ENCODE measurements at places on chromosomes 16 and 17.
A peak's percentile ranks its signal among the peaks of the same experiment; 100 is the strongest.

- no peak for DNase-seq
Measured at GRCh38 chr17:82993005-82993404, 86.4 kb upstream of the METRNL start.

GRCh38 chr17:57714665-57715180 lies 30.4 kb downstream of the CCDC182 start:
- DNase-seq: no peak

DNA sequence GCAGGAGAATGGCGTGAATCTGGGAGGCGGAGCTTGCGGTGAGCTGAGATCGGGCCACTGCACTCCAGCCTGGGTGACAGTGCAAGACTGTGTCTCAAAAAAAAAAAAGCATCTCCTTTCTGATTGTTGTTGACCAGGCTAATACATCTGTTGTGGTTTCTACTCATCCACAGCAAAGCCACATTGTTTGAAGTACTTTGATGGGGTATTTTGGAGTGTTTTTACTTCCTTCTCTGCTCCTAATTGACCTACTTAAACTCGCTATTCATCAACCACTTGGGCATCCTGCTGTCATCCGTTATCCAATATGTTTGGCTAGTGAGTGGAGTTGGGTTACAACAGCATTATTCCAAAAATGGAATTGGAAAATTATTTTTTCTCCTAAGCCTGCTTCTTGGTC lies 3.5 kb upstream of the CDC27 start:
- peak; percentile 79 for DNase-seq

DNA sequence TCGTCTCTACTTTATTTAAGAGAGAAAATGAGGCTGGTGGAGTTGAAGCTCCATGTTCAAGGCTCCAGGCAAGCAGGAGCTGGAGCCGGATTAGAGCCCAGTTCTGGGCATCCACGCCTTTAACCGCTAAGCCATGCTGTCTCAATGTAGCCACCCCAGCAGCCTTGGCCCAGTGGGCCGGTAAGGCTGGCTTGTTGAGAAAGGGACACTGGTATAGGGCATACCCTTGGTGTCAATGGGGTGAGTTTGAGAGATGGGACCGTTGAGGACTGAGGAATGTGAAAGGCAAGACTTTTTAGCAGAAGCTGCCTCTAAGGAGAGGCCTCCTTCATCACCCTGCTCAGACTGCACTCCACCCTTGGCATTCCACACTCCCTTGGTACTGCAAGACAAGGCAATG lies 147.4 kb downstream of the CYLD start:
- no peak for DNase-seq

DNA sequence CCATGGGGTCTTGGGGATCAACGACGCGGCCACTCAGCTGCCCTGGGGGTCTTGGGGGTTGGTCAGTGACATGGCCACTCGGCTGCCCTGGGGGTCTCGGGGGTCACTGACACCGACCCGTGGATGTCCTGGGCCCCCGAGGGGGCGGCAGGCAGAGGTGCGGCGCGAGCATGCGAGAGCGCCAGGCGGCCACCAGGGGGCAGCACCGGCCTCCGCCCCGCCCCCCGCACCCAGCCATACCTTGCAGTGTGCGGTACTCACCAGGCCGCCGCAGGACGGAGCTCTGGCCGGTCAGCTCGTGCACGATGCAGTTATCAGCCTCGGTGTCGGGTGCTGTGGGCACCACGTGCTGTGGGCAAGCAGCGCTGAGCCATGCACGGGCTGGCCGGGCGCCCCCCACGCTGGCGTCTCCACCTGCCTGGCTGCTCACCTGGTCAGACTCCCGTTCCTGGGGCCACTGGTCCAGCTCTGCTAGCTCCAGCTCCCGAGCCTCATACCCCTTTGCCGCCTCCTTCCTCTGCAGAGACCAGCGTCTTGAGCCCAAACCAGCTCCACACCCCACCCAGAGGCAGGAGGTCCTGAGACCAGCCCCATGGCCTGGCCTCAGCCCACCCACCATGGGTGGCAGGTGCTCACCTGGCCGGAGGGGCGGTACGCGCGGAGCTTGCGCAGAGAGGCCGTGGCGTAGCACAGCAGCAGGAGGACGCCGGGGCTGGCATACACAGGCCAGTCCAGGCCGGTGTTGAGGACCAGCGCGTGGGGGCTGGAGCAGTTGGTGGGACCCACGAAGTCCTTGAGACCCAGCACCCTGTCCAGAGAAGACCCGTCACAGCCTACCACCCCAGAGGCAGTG lies 31.2 kb downstream of the CTU2 start:
- peak; percentile 78 for DNase-seq

DNA sequence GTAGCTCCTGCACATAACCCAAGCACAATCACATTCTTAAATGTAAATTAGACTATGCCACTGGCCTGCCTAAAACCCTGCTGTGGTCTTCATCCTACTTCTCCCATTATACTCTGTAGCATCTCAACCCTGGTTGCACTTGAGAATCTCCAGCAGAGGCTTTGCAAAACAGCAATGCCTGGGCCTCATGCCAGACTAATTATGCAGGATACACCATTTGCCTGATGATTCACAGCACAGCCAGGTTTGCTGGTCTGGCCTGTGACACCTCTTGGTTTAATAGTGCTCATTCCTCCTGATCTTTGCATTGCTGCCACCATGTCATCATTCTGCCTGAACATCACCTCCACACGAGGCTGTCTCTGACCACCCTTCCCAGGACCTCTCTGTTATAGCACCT lies 491.9 kb upstream of the TOM1L1 start:
- DNase-seq: peak; percentile 52

GRCh38 chr16:8283195-8283594 lies 307.1 kb downstream of the TMEM114 start:
- DNase-seq: no peak

DNA sequence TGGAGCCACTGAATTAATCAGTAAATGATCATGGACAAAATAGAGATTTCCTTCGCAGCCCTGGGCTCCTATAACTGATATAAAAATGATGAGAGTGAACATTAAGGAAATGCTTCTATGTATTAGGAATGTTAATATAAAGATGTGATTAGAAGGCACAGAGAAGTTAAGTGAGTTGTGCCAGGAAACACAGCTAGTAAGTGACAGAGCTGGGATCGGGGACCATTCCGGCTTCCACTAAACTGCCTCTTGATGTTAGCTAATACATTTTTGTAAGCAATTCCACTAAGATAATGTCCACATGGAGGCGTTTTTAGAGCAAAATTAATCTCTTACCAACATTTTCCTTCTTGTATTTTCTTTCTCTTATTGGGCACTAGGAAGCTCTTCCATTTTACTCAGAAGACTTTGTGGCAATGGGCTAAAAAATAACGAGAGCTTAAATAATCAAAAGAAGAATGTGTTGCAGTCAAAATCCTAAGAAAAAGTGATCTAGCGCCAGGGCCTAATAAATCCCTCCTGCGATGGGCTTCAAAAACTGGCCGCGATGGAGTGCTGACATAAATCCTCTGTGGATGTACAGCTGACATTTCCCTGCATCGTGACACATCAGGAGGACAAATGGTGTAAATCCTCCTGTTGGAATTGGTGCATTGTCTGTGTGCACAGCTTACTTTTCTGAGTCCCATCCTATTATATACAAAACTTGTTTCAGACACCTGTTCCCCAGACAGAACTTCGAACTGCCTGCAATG lies 326.1 kb upstream of the MAF start:
- DNase-seq: no peak

DNA sequence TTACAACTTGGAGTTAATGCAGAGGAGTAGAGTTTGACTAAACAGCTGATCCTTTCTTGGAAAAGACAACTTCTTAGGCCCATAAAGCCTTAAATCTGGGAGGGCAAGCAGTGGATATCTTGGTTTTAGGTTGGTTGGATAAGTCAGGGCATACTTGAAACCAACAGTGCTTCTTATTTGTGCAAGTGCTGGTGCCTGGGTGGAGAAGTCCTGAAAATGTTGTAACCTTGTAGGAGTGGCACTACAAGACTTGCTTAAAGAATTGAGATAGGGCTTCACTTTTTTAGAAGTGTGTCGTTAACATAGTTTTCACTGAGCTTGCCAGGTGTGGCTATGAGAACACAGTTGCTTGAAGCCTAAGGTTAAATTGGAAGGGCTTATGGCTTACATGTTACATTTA lies 6.2 kb downstream of the MSI2 start:
- DNase-seq: no peak

GRCh38 chr17:81163703-81164370 lies 1.5 kb upstream of the PVALEF start:
- DNase-seq: no peak

- peak; percentile 3 for DNase-seq
Measured at GRCh38 chr17:8225813-8226535, 15.6 kb upstream of the AURKB start.

DNA sequence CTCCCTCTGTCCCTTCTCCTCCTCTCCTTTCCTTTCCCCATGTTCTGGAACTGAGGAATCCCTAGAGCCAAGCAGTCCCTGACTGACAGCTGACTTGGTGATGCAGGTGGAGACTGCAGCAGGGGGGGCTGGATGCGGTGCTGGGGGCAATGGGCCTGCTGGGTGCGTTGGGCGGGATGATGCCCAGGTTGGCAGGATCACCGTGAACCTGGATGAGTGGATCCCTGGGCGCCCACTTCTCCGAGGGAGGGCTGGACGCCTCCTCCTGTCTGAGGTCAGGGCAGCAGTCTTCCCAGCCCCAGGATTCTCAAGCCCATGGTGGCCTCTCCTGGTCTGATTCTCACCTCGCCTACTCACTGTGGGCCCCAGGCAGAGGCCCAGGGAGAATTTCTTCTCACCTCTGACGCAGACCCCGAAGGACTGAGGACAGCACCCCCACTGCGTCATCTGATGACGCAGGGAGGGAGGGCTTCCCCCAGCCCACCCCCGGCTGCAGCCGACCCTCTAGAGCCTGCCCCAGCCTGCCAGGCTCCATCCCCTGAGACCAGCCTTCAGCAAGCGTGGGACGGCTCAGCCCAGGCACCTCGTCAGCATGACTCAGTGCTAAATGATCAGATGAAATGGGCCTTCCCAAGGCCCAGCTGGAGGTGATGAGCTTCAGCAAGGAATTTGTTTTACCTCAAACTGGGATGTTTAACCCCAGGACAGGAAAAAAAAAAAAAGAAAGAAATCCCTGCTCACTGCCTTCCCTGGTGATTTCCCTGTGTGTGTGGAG lies 188.0 kb upstream of the TNRC6C start:
- DNase-seq: no peak

- DNase-seq: no peak
Measured at GRCh38 chr17:3683054-3683511, 12.9 kb downstream of the P2RX5 start.

DNA sequence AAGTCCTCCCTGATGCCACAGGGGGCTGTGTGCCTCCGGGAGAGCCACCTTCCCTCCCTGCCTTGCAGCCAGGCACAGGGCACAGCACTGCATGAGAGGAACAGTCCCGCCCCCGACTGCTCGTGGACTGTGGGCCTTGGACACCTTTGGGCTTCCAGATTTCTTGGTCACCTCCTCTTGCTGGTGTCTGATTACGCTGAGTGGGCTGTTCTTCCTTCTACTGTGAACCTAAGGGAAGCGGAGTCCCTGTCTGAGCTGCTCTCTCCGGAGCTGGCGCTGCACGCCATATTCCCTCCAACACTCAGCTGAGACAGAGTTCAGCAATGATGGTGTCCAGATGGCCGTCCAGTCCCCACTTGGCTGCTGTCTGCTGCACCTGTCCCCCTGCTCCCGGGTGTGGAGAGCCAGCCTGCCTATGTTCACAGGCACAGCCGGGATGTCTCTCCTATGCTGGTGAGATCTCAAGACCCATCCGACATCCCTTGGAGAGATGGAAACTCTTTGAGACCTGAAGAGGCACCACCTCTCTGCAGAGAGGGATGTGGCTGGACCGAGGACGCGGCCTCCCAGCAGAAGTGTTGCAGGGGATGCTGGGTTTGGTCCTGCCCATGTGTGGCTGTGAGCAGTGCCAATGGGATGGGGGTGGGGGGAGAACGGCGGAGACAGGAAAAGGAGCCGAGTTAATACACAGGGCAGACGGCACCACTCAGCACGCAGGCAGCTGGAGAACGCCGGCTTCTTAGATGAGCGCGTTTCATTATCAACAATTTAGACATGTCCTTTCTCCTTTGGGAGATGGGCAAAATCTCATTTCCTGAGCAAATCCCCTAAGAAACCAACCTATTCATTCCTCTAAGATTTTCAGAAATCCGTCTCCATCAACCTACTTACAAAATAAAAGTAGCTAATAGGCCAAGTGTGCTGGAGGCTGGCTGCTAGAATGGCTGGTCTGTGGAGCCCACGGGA lies 171.9 kb downstream of the ENGASE start:
- peak; percentile 93 for DNase-seq

DNA sequence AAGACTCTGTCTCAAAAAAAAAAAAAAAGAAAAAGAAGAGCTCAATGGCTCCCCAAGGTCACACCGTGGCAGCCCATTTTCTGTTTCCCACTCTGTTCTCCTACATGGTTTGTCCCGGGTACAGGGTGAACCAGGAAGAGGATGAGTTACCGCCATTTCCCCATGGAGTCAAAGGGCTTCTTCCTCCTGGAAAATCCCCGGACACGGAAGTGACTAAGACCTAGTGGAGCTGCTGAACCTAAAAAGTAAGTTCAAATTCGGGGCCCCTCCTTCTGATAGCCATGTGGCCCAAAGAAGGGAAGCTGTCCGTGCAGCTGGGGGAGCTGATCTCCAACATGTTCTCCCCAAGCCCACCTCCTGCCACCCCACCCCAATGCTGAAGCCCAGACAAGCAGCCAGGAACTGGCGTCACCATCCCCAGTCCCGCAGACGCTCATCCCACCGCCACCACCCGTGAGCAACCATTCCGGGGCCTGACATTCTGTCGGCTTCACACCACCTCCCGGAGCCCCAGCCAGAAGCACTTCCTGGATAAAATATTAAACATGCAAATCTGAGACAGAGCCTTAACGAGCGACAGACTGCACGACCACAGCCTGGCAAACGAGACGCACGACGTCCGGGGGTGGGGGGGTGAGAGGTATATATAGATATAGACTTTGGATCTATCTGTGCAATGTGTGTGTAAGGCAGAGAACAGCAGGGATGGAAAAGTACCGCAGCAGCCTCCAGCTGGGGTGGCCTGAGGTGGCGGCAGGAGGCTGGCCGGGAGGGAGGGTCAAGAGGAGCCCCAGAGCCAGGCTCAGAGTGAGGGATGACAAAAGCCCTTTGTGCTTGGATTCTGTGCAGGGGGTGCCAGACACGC lies 17.6 kb downstream of the EPOP start:
- peak; percentile 65 for DNase-seq

DNA sequence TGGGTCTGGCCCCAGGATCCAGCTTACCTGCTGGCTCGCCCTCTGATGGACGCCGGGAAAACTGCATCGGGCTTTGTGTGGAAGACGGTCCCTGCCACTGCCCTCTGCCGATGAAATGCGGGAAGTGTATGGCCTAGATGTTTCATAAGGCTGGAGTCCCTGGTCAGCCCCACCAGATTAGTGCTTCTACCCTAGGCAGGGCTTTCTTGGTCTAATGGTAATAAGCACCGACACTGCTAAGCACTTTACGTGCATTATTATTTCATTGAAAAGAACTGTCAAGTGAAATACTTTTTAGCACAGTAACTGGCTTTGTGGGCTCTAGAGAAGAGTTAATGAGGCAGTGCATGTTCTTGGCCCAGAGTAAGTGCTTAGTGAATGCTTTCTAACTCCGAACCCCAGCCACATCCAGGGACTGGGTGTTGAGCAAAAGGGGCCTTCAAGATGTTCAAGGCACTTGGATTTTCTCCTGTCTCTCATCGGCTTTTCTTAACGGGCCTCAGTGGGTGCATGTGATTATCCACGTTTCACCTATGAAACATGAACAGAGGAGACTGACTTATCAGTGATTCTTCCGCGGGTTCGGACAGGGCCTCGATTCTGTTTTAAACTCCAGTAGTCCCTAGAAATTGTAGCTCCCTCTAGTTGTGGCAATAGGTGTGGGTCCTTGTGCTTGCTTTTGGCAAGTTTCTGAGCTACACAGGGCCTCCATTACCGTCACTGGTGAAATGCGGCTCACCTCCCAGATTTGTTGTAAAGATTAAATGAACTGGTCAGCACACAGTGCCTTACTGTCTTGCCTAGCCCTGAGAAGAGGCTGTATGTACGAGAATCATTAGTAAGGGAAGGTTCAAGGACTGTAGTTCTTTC lies 6.6 kb downstream of the TRAF4 start:
- peak; percentile 91 for DNase-seq

Measured in NCI-H524 (cell line).